Central memory CD8-positive, alpha-beta T cell (primary cell): ENCODE measurements at places on chromosomes 4 and X.

GRCh38 chrX:7943600-7944245 is 16.5 kb upstream of the PNPLA4 start:
- no peak for DNase-seq

DNA sequence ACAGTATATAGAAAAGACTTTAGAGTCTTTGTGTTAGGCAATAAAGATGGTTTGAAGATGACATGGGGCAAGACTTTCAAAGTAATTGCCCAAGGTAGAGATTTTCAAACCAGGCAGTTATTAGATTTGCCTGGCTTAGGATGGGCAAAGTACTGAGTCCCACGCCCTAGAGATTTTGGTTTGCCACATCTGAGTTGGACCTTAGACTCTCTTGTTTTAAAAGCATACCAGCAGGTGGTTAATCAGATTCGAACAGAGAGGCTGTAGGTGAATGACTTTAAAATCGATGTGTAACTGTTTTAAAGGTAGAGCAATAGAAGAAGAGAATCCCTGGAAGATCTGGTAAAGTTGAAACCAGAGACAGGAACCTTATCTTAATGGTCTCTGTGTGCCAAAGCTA is 121.5 kb downstream of the RAPGEF2 start:
- DNase-seq: no peak

GRCh38 chr4:62881901-62882300 is 1527.3 kb downstream of the TECRL start:
- no peak for DNase-seq

GRCh38 chrX:97199501-97199900 is 315.8 kb downstream of the RPA4 start:
- no peak for DNase-seq

- DNase-seq: no peak
Measured at GRCh38 chrX:2483398-2484060, 17.2 kb downstream of the DHRSX start.

DNA sequence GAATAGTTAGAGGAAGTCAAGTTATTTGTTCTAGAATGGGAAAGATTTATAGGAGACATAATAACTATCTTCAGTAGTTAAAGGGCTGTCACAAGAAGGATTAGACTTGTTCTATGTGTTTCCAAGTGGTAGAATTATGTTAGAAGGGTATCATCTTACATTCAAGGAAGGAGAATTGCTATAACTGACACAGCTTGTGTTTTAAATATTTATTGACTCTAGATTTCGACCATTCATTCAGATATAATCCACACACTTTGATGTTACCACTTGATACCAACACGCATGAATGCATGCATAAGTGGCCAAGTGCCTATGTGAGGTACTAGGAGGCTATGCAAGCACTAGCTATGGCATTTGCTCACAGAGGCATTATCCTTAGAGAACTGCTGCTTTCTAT is 122.7 kb downstream of the CCNB3 start:
- DNase-seq: no peak

DNA sequence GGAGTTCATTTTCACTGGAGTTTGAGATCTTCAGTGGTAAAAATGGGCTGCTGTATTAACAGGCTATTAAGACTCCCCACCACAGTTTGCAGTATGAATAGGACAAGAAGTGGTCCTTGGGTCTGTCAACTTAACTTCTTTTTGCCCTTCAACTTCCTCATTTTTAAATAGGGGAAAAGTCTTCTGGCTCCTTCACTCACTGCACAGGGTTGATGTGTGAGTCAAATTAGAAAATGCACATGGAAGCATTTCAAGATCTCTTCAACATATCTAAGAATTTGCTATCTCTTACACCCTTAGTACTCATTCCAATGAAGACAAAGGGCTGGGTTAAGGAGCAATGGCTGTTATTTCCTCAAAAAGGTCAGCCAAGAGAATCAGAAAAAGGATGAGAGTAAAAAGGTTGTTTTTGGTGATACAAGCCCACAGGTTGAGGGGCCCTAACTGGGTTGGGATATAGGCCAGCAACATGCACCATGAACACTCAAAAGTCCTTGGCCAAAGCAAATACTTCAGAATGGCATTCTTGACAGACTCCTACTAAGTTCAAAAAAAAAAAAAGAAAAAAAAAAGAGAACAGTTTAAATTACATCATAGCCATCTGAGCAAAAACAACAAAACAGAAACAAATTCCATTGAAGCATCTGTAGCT is 13.4 kb downstream of the PDE5A start:
- no peak for DNase-seq
